ENCODE measurements at places on chromosomes 16 and 17.

GRCh38 chr16:56482683-56483236 lies 31.4 kb downstream of the OGFOD1 start:
- DNase-seq: no peak

DNA sequence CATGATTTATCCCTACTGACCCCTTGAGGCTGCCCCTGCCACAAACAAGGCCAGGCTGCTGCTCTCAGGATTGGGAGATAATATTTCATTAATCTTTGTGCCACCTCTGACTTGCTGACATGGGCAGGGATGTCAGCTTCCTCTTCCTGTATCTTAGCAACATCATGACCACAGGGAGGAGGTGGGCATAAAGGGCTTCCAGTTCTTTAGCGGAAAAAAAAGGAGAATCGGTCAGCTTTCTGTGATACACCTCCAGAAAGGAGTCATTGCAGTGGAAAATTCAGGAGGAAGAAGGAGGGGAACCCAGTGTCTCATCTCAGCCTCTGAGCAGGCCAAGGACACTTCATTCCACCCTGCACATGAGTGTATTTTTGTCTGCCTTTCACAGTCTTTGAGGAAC lies 206.8 kb upstream of the SDK2 start:
- DNase-seq: no peak

GRCh38 chr17:51873302-51873701 lies 285.2 kb downstream of the CA10 start:
- no peak for DNase-seq

- no peak for DNase-seq
Measured at GRCh38 chr17:28204244-28204643, 114.8 kb upstream of the TMEM97 start.

- DNase-seq: no peak
Measured at GRCh38 chr17:50354776-50355175, 8.8 kb downstream of the XYLT2 start.

DNA sequence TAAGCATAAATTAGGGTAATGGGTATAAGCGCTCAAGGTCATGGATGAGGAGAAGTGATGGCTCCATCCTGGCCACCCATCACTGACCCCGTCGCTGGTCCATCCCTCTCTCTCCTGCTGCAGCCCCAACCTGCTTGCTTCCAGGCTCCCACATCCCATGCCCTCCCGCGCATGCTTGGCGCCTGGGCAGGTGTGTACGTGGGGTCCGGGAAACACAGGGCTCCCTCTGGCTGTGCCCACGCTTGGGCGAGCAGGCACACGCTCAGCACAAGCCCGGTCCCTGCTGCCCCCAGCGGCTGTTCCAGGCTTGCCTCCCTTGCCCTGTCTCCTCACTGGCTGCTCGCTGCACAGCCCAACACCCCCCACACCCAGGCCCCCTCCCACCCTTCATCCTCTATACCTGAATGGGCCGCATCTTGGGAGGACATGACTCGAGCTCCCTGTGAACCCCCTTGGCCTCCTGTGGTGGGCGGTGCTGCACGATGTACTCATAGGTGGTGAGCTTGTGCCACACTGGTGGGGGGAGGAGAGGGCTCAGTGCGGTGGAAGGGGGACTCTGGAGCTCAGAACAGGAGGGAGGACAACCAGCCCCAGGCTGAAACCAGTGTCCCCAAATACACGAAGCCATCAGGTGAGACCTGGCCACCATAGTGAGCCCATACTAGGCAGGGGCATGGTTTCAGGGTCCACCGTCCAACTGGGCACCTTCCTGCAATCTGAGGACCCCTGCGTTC lies 4.7 kb upstream of the TPPP3 start:
- DNase-seq: peak; percentile 60

DNA sequence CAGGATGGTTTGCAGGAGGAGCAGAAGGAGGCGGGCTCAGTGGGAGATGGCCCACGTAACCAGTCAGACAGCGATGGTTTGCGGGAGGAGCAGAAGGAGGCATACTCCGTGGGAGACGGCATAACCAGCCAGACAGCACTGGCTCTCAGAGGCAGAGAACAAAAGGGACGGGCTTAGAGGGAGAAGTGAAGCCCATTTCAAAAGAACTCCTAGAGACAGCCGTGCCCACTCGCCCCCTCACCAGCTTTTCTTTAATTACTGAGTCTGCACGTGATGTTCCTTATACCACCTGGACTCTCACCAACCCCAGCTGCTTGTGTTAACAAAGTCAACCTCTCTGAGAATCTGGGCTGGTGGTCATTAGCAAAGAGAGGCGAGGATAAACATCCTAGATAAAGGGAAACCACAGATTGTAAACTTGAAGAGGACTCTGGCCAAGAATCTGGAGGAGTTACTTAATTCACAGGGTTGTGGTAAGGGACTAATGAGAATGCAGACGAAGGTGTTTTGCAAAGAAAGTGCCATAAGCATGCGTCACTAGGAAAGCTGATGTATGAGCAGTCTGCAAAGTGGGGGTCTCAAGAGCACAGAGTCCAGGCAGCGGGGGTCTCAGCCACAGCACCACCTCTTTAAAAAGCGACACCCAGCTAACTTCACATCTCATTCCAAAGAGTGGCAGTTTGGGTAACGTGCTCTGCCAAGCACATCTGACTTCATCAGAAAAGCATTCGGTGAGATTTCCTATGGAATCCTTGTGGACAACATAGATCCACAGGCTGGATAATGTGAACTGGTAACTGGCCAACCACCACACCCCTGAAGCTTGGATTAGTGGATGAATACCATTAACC lies 51.7 kb downstream of the NXN start:
- peak; percentile 75 for DNase-seq

- peak; percentile 11 for DNase-seq
Measured at GRCh38 chr16:23317266-23317661, 15.2 kb downstream of the SCNN1B start.

- DNase-seq: no peak
Measured at GRCh38 chr17:20089756-20090547, 80.8 kb downstream of the SPECC1 start.

DNA sequence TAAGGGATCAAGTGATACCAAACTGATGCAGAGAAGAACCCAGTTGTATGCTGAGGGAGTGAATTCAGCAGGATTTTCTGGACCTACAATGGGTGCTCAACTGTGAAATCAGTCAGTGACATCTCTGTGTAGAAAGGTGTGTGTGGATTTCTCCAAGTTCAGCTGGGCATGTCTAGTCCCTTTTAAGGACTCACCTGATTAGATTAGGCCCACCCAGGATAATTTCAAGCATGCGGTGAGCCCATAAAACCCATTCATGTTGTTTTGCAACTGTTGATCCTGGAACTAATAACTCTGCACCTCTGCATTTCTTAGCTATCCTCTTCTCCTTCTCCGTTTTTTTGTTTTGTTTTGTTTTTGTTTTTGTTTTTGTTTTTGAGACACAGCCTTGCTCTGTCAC lies 35.1 kb upstream of the DNAJA2 start:
- no peak for DNase-seq

GRCh38 chr17:49108318-49108717 lies 24.3 kb upstream of the B4GALNT2 start:
- DNase-seq: no peak

DNA sequence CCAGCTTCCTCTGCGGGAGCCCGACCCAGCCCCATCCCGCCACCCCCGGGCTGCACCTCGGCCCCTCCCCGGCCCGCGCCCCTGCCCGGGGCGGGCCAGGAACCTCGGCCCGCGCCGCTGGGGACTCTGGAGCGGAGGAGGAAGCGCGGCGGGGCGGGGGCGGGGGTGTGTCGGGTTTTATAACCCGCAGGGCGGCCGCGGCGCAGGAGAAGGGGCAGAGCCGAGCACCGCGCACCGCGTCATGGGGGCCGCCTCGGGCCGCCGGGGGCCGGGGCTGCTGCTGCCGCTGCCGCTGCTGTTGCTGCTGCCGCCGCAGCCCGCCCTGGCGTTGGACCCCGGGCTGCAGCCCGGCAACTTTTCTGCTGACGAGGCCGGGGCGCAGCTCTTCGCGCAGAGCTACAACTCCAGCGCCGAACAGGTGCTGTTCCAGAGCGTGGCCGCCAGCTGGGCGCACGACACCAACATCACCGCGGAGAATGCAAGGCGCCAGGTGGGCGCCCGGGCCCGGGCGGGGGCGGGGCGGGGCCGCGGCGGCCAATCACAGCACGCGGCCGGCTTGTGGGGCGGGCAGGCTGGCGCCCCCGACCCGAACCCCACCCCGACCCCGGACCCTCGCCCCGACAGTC lies at the start of gene ACE:
ACE (plus strand) TSS at position 208 of the 626 bp plus-strand sequence; CDS start at position 242, 34 bp downstream.
- peak; percentile 77 for DNase-seq

- peak; percentile 95 for DNase-seq
Measured at GRCh38 chr16:67017810-67018488, 11.0 kb upstream of the CBFB start.

GRCh38 chr16:1821861-1822611 lies 4.6 kb downstream of the HAGH start:
- no peak for DNase-seq

DNA sequence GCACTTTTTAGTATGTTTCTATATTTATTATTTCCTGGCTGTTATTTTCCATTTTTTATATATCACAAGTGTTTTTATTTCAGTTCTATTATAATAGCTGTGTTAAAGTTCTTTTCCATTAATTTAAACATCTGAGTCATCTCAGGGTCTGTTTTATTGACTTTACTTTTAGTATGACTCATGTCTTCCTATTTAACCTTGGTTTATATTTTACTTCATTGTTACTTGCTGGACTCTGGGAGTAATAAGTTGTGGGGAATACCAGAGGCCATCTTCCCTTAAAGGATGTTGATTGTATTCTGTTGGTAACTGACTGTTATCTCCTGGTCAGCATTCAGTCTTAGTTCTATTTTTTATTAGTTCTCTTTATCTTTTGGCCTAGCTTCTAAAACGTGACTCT lies 1508.2 kb downstream of the CDH11 start:
- no peak for DNase-seq

DNA sequence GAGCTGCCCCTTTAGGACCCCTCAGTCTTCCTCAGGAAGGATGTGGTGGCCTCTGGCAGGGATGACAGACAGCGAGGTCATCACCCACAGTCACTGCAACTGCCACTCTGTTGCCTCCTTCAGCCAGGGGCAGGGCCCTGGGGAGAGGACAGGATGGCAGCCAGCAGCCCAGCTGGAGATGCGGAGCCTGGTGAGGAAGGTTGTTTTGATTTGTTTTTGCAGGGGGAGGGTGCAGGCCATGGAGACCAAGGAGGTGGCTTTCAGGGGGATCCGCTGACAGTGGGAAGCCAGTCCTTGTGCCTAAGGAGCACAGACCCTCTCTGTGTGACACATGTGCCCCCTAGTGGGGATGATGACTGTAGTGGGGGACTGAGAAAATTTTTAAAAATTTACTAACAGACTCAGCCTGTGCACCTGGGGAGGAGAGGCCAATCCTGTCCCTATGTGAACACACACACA lies 7.4 kb downstream of the PRCD start:
- DNase-seq: peak; percentile 87

DNA sequence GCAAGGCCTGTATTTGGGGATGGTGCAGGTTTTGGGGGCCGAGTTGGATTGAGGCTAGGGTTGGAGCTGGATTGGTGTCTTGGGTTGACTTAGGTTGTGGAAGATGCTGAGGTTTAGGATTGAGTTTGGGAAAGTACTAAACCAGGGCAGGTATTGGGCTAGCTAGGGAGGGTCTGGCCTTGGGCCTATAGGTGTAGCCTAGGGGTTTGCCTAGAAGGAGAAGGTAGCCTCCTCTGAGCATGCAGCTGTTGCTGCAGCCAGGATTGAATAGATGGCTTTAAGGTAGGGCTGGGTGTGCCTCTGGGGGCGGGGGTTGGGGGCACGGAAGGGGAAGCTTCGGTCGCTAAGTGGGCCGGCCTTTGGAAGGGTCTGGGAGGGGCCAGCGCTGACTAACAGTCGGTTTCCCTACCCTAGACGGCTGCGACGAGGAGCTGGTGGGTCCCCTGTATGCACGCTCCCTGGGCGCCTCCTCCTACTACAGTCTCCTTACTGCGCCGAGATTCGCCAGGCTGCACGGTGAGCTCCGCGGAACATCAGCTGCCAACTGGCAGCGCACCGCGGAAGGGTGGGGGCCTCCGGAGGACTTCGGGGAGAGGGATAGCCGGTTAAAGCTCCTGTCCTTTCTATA lies 1.2 kb downstream of the CNTNAP1 start:
- DNase-seq: no peak

- DNase-seq: no peak
Measured at GRCh38 chr17:1158879-1159278, 20.9 kb downstream of the ABR start.

- DNase-seq: no peak
Measured at GRCh38 chr17:28912281-28912937, 9.5 kb upstream of the DHRS13 start.

GRCh38 chr16:89828870-89829629 lies 775 bp downstream of the SPIRE2 start:
- DNase-seq: no peak

DNA sequence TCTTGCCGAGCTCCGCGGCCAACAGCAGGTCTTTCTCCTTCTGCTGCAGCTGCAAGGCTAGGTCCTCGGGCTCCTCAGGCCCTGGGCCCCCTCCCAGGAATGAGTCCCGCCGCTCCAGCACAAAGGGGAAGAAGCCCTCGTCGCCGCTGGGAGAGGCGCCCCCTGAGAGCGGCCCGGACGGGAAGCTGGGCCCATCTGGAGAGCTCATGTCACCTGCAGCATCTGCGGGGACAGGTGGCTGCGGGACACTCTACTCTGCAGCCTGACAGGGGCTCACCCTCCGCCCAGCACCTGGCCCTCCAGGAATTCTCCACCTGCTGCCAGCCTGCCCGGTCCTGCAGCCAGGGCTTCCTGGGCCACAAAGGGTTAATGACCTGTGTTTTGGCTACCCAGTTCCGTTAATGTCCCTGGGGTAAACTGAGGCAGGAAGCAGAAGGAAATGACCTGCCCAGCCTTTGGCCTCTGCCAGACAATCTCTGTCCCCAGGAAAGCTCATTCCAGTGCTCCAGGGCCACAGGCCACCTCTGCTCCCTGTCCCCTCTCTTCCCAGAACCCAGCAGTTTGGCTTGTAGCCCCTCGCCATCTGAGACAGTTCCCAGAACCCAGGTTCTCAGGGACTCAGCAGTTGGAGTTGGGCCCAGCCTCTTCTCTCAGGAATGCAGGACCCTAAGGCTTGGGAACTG lies 1.3 kb downstream of the BICDL2 start:
- peak; percentile 66 for DNase-seq

GRCh38 chr17:43652124-43652480 lies 9.6 kb downstream of the MEOX1 start:
- no peak for DNase-seq

- no peak for DNase-seq
Measured at GRCh38 chr16:23948949-23949411, 113.2 kb downstream of the PRKCB start.

GRCh38 chr17:60524463-60525327 lies 1.3 kb downstream of the APPBP2 start:
- peak; percentile 61 for DNase-seq

- peak; percentile 6 for DNase-seq
Measured at GRCh38 chr16:78505544-78506366, 406.3 kb downstream of the WWOX start.

- no peak for DNase-seq
Measured at GRCh38 chr16:53967572-53967971, 263.6 kb downstream of the FTO start.

DNA sequence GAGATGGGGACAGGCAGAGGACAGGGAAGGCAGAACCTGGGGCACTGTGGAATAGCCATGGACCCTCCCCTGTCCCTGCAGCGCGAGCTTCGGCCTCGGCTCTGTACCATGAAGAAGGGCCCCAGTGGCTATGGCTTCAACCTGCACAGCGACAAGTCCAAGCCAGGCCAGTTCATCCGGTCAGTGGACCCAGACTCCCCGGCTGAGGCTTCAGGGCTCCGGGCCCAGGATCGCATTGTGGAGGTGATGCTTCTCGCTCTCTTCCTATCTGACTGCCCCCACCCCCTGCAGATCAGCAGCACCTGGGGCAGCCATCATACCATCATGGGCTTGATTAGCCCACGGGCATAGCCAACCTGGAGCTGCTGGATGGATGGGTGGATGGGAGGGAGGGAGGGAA lies 13.5 kb downstream of the NHERF1 start:
- no peak for DNase-seq

GRCh38 chr16:64712026-64712425 lies 409.8 kb downstream of the CDH11 start:
- DNase-seq: no peak

Data from NCI-H2171 treated with DMSO at 0.1 percent for 48 hours (cell line).